ENCODE measurements at places on chromosomes 11 and 22.

GRCh38 chr11:75954039-75954438 lies 139.0 kb downstream of the UVRAG start:
- no peak for DNase-seq

DNA sequence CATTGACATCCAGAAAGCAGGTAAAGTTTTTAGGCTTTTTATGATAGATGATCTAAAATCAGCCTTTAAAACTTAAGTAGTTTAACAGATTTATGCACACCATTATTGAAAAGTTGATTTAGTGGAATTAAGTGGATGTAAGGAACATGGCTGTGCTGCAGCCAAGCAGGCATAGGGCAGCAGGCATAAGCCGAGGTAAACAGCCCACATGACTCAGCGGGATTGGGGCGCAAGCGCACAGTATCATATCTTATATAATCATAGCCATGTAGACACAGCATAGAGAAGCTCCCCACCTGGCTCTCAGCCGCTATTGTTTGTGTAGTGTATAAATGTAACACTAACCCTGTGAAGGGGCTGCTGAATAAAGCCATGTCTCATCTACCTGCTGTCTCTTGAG lies 157.5 kb downstream of the WNT11 start:
- peak; percentile 50 for DNase-seq

DNA sequence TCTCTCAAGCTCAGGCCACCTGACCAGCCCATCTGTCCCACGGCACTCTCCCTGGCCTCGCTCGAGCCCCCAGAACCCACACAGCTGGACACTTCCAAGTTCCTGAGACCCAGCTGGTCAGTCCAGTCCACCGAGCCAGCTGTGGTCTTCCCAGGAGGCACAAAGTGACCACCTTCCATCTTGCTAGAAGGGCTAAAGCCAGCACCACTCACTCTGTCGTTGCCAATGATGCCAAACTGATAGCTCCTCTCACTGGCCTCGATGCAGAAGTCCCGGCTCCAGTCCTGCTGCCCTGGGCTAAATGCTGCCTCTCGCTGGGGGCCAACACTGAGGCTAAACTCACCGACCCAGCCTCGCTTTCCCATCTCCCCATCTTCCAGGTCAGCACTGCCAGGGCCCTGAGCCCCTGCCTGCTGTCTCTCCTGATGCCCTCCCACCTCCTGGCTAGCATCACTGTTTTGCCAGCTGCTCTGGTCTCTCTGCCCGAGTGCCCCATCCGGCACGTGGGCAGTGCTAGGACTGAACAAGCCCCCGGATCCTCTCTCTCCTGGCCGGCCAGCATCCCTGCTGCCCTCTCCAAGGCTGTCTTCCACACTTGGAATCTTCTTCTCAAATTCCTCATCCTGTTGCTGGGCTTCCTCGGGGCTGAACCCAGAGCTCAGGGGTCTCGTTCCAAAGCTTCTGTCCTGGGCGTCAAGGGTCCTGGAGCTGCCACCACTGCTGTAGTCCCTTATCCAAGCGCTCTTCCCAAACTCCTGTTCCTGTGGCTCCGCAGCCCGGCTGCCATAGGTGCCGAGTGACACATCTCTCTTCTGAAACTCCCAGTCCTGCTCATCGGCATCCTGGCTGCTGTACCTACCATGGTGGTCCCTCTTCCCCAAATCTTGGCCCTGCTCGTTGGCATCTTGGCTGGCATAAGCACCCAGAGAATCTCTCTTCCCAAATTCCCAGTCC lies 15.4 kb downstream of the TNKS1BP1 start:
- DNase-seq: no peak

- DNase-seq: no peak
These were observed 11.1 kb downstream of the SREBF2 start for GRCh38 chr22:41844036-41844435.

DNA sequence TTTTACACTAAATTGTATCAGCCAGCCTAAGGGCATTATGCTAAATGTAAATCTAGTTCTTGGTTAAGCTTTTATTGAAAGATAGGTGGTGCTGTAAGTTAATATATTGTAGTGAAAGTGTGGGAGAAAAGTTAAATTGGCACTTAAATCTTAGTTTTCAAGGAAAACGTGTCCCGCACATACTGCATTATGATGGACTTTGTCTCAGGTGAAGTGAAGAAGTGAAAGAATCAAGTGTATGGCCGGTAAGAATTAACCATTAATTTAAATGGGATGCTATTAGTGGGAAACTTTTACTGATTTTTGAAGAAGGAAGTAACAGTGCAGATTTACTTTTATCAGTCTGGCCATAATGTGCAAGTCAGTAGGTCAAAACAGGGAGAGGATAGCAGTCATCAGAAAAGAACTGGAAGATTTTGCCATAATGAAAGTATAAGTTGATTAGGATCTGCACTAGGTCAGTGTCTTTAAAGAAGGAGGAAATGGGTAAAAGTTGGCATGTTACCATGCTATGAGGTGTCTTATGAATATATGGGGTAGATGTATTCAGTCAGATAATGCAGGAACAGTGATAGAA lies 81.6 kb downstream of the PDHX start:
- no peak for DNase-seq

DNA sequence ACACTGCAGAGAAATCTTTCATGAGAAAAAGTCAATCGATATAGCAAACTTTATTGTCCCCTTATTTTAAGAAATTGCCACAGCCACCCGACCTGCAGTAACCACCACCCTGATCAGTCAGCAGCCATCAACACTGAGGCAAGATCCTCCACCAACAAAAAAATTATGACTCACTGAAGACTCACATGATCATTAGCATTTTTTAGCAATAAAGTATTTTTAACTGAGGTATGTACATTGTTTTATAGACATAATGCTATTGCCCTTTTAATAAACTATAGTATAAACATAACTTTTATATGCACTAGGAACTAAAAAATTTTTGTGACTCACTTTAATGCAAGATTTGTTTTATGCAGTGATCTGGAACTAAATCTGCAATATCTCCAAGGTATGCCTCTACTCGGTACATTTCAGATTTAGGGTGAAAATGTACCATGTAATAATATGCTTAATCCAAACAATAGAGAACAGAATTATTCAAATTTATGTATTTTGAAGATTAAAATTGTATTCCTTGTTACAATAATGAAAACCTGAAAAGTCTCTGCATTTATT lies 79.2 kb upstream of the CEP126 start:
- DNase-seq: no peak

- no peak for DNase-seq
These were observed 77.8 kb upstream of the CADM1 start for GRCh38 chr11:115581871-115582639.

DNA sequence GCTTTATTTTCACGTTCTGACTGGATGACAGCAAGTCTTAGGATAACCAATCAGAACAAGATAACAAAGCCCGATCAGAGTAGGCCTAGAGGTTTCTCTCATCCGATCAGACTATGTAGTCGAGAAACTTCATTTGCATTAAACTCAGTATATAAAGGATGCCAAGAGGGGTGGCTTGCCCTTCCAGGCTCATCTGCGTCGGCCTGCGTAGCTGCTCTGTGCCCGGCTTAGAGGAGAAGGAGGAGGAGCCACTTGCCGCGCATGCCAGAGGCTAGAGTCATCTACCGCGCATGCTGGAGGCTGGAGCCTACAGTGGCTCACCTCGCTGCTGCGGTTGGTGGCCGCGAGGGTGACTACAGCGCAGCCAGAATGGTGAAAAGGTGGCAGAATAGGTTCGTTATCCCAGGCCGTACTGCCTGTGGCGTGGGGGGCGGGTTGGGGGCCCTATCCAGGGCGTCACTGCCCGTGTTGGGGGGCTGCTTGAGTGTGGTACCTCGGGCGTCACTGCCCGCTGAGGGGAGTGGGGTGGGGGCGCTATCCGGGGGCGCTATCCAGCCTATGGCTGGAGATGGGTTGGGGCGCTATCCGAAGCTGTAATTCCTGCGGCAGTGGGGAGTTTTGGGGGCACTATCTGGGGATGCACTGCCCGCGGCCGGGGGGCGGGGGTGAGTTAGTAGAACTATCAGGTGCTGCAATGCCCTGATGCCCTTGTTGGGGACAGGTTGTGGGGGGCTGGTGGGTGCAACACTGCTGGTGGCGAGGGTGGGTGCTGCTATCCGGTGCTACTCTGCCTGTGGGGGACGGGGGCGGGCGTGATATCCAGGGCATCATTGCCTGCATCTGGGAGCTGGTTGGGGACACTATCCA lies at the start of gene RFPL2:
TSS of gene RFPL2 (minus strand) at position 218 of the 867 bp plus-strand sequence. CDS start 2,622 bp downstream, outside the sequence.
- DNase-seq: peak; percentile 22

DNA sequence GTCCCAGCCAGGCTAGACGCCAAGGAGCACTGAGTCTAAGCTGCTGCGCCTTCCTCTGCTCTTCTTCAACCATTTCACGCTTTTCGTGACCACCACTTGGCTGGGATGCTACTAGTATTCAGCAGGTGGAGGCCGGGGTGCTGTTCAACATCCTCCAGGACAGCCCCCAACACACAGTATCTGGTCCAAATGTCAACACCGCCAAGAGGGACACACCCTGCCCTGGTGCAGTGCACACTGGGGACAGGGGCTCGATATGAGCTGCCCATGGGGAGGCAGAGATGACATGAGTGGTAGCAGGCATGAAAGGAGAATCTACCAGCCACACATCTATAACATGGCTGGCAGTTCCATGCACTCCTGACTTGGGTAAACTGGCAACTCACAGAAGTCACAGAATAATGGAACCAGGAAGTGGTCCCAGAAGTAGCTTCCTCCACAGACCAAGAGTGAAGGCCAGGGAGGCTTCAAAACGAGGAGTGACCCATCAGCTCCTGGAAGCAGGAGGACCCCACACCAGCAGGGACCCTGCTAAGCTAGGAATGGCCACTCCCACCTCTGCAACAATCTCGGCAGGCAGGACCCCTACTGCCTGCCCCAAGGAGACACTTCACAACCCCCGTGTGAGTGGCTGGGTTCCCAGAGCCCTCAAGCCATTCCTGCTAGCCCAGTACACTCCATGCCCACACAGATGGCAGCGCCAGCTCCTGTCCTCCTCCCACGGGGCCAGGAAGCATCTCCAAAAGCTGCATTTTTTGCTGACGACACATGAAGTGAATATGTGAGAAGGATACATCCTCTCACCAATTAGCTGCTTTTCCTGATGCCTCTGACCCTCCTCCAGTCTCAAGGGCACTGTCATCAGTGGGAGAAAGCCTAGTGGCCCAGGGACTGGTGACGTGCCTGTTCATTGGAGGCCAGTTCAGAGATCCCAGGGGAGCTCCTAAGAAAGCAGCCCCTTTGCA lies 78.8 kb downstream of the DGCR2 start:
- no peak for DNase-seq
